ENCODE measurements at places on chromosomes 2 and 18.

GRCh38 chr2:62931536-62931935 is 119.1 kb upstream of the OTX1 start:
- no peak for DNase-seq

- no peak for DNase-seq
These were observed 51.4 kb upstream of the GPC1 start for GRCh38 chr2:240383871-240384700.

- no peak for DNase-seq
These were observed 13.9 kb upstream of the NFATC1 start for GRCh38 chr18:79381811-79382311.

- DNase-seq = no peak
These were observed 305.1 kb upstream of the SPRED2 start for GRCh38 chr2:65737452-65738011.

- DNase-seq = no peak
These were observed 1.1 kb downstream of the KCNJ3 start for GRCh38 chr2:154699575-154699930.

DNA sequence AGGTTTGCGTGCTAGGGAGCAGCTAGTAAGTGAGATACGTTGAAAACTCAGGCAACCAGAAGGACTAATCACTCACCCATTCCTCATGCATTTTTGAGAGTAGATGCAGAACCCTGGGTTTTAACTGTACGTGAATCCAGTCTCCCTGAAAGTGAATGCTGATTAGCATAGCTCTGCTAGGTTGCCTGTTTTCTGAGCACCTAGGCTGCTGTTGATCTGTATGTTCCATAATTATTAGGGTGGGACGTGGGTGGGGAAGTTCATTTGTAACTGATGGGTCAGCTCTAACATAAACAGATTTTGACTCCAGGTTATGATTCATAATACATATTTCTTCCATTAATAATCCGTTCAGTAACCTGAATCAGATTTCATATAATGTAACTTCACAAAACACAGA is 379.0 kb upstream of the FANCL start:
- no peak for DNase-seq

- peak; percentile 60 for DNase-seq
These were observed at the start of gene DOK6 for GRCh38 chr18:69400253-69400975. Gene DOK6 (plus strand): TSS chr18:69400888.

DNA sequence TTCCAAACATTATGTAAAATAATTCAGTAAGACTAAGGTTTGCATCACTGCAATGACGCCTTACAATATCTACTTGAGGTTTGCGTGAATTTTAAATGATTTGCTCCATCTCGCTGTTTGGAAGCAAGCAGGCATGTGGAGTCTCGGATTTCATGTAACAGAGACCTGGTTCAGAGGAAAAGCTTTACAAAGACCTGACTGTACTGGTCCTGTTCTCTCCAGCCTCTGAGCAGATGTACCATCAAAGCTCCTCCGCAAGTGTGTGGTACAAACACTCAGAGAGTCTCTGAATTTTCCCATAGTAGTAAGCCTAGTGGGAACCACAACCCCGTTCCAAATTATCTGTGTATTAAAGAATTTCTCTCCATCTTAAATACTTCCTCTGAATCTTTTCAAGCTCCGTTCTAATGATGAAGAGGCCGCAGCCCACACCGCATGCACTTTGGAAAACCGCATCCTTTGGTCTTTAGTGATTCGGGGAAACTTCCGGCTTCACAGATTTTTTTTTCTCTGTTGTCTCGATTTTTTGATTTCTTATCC is 728.1 kb upstream of the SOX11 start:
- DNase-seq = no peak

- DNase-seq = peak; percentile 58
These were observed 44.6 kb downstream of the HAUS1 start for GRCh38 chr18:46148810-46149209.

DNA sequence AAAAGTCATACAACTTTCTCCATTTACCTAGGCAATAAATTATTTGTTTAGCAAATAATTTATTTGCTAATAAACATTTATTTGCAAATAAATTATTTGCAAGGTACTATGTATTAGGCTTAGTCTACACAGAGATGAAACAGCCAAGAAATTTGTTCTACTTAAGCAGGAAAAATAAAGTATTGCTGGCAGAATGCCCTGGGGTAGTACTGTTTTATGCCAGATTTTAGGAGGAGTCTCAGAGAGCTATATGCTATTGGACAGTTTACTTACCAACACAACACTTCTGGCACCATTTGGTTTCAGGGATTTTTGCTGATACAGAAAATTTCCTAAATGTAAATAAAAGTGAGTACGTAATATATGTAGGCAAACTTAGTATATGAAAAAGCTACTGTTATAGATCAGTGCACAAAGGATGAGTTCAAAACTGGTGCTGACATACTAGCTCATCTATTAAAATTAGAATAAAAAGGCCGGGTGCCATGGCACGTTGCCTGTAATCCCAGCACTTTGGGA is 23.2 kb upstream of the CDKL4 start:
- no peak for DNase-seq

GRCh38 chr2:19300961-19301360 is 57.5 kb downstream of the OSR1 start:
- no peak for DNase-seq

DNA sequence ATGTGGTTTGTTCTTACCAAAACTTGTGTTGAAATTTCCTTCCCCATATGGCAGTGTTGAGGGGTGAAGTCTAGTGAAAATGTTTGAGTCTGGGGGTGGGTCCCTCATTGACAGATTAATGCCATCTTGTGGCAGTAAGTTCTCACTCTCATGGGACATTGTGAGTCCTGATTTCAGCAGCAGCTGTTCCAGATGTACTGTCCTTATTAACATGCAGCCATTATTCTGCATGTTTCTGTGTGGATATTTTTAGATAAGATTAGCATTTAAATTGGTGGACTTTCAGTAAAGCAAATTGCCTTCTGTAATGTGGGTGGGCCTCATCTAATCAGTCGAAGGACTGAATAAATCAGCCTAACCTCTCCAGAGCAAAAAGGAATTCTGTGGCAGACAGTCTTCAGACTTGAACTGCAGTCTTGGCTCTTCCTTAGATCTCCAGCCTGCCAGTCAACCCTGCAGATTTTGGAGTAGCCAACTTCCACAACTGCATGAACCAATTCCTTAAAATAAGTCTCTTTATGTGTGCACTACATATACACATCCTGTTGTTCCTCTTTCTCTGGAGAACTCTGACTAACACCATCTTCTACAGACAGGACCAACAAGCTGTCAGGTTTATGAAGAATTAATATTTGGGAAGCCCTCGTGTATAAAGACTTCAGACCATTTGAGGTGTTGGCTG is 138.7 kb upstream of the ZNF516 start:
- no peak for DNase-seq

DNA sequence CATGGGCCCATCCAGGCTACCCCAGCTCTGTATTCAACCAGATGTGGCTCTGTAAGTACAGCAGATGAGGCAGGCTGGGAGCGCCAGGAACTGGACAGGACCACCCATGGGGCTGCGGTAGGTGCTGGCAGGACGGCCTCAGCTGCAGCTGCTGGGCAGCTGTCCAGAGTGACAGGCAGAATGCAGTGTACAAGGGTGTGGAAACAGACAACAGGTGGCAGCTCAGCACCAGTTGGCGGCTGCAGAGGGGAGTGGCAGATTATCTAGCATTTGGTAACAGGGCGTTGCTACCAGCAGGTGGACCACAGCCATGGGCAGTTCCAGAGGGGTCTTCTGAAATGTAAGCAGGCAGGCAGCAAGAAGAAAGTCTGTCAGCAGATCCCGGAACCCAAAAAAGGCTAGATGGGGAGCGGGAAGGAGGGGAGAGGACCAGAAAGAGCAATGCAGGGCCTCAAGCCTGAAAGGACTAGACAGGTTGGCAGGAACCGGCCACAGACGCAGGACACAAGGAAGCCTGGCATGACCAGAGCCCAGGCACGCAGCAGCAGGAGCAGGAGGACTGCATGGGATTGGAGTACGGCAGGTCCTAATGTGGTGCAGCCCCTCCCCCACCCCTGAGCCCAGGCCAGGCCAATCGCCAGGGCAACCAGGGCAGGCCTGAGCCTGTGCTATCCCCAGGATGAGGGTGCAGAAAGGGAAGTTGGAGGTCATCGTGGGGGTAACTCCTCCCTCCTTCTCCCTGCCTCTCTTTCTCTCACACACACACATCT is 24.7 kb downstream of the PKDCC start:
- DNase-seq = peak; percentile 85

DNA sequence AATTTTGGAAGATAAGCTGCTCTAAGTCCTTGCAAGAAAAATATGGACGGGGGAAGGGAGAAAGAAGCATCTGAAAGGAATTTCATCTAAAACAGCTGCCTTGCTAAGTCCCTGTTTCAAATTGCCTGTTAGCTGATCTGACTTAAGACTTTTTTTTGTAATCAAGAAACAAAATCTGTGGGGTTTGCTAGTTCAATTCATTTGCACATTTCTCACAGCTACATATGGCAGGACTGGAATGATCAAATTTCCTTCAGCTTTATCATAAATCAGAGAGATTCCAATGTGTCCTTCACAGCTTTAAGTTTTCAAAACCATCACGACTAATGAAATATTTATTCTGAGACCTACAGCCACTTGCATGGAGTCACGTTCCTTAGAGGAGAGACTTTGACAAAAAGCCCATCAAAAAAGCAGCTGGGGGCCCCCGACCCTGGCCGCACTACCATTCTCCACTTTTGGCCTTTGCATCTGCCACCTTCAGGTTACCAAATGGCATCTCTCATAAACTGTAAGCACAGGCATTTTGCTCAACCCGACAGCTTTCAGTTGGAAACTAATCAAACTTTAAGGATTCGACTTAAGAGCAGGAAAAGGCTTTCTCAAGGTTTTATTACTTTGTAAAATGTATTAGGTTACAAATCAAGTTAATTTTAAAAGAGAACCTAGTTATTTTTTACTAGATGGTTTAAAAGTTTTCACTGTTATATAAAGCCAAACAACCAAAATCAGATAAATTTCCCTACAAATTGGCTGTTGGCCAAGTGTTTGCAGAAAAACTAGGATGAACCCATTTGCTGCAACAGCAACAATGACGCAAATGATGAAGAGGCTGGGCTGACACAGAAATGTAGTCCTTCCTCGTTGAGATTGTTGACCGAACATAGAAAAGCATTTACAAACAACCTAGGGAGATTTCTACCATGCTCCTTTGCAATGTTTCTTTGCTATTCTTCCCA is 100.4 kb upstream of the RND3 start:
- DNase-seq = no peak

GRCh38 chr2:46066601-46067000 is 230.6 kb upstream of the EPAS1 start:
- no peak for DNase-seq

DNA sequence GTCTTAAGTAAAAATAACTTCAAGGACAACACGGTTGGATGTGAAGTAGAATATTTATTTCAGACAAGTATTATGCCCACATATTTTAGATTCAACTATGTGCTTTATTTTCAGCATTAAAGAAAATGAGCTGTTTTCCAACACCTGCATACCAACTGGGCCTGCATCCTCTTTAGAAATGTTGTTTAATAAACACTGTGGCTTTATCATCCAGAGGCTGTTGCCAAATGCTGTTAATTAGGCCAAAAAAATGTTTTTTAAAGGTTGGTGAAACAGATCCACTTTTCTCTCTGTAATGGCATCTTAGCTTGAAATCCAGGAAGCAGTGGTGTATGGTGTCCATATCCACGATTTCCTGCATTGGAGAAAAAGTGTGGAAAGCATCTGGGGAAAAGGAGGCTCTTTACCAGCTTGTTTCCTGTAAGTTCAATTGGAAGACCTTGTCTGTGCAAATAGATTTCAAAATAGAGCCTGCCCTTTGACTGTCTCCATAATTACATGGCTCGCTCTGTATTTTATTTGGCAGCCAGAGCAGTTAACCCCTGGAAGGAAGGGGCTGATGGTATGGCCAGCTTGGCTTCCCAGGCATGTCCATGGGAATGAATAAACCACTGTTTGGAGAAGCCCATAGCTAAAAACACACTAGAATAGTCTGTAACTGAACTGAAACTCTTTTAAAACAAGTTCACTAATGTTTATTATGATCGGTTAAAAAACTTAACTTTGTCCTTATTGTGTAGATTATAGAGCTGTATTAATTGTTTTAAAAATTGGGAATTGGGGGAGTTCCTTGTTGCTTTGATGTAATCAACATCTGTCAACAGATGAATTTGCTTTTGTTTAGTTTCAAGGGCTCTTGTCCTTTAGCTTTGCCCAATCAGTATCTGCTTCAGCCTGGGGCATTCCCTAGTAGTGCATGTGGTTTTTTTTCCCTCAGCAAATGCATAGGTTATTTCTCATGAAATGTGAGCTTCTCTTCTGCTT is 33.0 kb upstream of the DLX1 start:
- DNase-seq = peak; percentile 51

DNA sequence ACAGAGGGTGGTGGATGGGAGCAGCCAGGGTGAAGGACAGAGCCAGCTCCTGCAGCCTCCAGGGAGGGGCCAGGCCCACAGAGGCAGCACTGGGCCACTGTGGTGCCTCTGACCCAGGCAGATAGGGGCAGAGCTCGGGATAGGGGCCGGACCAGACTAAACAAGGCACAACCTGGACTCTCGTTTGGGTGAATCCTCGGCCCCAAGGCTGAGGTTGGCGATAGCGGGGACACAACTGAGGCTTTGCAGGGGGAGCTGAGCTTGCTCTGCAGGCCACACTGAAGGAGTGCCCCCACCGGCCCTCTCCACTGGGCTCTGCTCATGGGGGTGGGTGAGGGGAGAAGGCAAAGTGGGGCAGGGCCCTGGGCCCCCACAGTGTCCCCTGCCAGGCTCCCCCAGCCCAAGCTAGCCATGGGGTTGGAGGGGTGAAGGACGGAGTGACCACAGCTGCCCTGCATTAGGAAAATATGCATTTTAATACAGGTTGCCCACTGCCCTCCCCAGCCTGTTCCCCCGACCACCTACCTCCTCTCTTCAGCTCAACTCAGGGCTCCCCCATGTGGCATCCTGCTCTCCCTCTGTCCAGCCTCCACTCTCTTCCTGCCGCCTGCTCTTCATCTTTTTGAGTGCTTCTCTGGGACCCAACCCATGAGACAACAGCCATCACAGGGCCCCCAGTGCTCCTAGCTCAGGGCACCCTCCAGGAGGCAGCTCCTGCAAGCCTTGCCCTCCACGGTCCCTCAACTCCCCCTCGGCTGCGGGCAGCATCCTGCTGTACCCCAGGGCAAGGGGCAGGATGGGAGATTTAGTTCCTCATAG is 152.8 kb downstream of the INHBB start:
- DNase-seq = no peak

DNA sequence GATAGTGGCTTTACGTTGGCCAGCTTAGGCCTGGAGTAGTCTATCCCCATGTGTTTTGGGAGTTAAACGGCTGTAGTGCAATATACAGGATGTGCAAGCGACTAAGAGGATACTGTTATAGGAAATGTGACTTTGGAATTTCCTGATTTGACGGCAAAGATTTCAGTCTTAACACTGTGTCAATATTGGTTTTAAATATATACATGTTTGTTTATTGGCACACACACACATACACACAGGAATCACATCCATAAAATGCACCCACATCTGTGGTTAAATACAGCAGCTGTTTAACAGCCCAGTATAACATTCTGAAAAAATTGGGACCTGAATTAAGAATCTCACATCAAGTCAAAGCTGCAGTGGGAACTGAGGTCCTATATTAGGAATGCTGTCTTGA is 347.1 kb downstream of the TXNL1 start:
- no peak for DNase-seq
